ENCODE measurements at places on chromosomes 1 and 21.

- no peak for DNase-seq
Measured at GRCh38 chr1:162552684-162553252, 8.8 kb upstream of the UAP1 start.

DNA sequence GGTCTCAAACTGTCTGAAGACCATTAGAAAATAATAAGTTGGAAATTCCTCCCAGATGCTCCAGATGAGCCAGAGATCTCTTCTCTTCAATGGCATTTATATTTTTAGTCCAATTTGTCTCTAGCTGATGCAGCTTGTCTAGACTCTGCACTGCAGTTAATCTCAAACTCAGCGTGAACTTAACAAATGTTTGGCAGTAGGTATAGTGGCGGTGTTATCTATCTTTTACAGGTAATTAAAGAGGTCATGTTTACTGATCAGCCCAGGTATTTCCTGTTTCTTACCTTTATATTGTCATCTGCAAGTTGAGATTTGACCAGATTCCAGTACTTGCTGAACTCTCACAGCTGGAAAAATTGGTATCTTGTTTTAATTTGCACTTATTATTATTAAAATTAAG is 1024.5 kb upstream of the ADGRL2 start:
- no peak for DNase-seq

DNA sequence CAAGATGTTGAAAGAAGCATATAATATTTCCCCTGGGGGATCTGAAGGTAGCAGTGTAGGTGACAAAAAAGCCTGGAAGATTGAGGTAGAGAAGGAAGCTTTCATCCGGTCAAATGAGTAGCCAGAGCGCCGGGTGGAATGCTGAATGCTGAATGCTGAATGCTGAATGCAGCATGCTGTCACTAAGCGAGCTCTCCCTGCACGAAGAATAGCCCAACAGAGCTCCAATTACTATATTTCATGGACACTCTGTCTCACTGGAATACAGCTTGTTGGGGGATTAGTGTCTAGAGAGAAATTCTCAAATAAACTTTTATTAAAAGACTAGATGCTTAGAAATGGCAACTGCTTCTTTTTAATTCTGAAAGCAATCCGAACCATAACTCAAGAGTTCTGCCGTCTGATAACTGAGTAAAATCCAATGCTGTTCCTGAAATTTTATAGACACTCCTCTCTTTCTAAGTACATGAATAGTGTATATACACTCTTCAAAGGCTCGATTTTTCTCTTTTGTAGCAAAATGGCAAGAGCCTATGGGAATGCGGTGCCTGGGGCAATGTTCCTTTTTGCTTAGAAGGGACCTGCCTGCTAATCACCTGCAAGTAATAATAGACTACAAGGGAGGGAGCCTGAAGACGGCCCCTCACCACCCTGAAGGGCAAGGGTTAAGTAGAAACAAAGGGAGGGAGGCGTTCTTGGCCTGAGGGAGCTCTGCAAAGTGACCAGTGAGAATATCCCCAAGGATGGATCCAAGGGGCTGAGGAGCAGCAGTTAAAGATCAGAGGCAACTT is 203.7 kb upstream of the ESRRG start:
- DNase-seq, result no peak

DNA sequence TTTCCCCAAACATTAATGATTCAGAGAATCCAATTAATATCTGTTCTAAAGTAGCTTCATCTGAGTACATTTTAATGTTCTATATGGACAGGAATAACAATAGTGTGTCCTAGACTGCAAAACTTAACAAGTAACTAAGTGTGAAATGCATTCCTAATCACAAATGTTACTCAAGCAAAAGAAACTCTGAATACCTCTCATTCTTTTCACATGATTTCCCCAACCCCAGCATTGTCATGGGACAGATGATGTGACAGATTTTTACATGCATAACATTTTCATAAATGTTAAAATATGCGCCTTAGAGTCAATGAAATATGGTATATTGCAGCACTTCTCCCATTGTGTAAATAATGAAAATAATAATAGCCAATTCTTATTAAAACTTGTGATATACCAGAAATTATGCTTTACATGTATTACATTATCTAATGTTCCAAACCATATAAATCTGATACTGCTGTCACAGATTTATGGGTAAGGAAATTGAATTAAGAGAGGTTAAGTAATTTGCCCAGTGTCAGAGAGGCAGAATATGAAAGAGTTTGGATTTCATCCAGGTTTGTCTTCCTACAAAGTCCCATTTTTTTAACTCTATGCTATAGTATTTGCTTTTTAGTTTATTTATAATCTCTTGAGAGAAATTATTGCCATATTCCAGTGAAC is 269.4 kb downstream of the LRRC7 start:
- DNase-seq, result no peak

DNA sequence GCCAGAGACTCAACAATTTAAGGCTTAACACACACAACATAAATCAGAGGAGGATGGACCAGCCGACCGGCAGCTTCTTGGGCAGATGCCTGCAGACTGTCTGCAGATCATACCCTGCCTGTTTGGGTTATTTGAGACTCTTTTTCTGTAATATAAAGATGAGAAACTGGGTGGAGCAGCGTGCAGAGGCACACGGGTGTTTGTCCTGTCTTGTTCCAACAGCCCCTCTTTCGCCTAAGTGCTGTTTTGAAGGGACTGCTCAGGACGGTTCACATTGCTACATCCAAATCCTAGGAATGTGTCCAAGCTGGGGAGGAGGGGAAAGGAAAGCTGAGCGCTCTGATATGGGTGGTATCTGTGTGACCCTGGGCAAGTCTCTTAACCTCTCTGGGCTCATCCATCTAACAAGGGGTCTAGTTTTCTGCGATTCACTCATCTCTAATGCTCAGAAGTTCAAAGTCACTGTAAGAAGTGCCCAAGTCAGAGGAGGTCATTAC is 149.9 kb downstream of the CLIC6 start:
- no peak for DNase-seq

DNA sequence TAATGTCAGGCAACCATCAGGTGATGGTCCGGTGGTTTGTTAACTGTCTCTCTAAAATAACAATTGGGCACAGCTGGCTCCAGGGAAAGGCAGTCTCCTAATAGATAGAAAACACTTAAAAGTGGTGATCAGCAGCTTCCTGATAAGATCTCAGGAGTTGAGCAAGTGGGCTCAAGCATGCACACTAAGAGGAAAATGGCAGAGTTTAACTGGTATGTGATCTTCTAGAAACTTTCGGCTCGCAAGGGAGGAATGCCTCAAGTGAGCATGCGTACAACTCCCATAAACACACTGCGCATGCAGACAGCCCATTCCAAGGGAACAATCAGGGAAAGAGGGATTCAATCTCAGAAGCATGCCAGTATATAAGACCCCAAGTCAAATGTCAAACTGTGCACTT is 52.2 kb upstream of the VTCN1 start:
- DNase-seq, result no peak

DNA sequence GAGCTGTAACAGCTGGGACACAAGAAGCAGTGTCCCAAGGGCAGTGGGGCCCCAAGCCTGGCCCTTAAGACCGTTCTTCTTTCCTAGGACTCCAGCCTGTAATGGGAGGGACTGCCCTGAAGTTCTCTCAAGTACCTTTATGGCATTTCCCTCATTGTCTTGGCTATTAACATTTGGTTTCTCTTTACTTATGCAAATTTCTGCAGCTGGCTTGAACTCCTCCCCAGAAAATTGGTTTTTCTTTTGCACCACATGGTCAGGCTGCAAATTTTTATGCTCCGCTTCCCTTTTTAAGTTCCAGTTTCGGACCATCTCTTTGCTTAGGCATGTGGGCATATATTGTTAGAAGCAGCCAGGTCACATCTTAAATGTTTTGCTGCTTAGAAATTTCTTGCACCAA is 3.1 kb upstream of the MROH9 start:
- DNase-seq, result no peak

GRCh38 chr21:29289317-29289716 is 9.4 kb upstream of the BACH1 start:
- no peak for DNase-seq

DNA sequence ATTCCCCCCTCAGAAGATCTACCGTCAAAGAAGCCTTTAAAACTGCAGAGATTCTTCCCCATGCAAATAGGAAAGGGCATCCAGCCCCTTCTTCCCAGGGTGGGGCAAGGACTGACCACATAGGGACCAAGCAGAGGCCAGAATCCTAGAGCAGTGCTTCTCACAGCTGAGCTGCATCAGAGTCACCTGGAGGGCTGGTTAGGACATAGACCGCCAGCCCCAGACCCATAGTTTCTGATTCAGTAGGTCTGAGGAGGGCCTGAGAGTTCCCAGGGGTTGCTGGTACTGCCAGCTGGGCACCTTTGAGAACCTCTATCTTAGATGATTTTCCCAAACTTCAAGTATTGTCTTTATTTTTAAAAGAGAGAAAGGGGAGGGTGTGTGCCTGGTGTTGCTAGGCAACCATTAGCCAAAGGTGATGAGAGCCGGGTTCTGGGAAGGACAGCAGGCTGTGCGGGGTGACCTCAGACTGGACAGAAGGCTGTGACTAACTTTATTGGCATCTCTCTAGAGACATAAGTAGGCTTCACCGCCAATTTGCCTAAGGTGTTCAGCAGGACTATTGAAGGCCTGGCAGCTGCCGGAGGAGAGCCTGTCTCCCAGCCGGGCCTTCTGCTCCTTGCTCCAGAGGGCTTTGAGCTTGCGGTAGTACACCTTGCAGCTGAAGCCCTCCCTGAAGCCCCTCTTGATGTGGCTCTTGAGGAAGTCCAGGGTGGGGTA is 3.0 kb downstream of the SPATA46 start:
- DNase-seq, result no peak

DNA sequence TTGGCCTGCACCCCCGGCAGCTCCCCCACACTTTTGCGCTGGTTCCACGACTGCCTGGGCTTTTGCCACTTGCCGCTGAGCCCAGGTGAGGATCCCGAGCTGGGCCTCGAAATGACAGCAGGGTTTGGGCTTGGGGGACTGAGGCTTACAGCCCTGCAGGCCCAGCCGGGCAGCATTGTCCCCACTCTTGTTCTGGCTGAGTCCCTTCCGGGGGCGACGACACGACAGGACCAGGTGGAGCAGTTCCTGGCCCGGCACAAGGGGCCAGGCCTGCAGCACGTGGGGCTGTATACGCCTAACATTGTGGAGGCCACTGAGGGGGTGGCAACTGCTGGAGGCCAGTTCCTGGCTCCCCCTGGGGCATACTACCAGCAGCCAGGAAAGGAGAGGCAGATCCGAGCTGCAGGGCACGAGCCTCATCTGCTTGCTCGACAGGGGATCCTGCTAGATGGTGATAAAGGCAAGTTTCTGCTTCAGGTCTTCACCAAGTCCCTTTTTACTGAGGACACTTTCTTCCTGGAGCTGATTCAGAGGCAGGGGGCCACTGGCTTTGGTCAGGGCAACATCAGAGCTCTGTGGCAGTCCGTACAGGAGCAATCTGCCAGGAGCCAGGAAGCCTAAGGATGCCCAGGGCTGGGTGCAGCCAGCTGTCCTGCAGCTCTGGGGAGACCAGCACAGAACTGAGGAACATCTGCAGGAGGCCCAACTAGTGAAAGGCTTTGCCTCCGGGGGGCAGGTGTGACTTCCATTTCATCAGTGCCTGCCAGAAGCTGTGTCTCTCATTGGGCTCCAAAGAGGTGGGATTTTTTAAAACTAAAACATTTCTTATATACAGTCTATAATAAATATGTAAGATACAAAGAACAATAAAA is 1.2 kb downstream of the HPDL start:
- no peak for DNase-seq

DNA sequence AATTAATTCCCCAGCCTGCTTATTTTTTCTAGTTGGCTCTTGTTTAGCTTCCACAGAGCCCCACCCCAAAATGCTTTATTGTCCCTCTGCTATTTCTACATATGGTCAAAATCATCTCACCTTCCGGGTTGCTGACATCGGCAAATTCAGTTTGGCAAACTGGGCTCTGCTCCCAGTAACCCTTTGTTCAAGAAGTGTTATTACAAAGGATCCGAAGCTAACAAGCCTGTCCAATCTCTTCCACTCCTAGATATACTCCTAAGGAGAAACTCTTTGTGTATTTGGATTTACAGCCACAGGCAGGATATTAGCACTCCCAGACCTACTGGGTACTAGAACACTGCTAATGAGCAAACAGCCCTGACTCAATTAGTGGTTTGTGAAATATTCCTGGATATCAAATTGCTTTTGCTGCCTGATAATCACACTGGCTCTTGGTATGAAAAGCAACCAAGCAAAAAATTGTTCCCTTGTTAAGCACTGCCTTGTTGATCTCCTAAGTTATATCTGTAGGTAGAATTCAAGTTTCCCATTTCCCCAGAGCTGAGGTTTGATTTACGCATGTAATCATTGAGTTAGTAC is 4.0 kb downstream of the JUN start:
- no peak for DNase-seq

GRCh38 chr1:145997016-145997717 is 788 bp upstream of the TXNIP start:
- DNase-seq, result no peak

- no peak for DNase-seq
Measured at GRCh38 chr1:215958841-215959240, 391.7 kb downstream of the KCTD3 start.

GRCh38 chr1:13823936-13824335 is 123.9 kb downstream of the PRDM2 start:
- DNase-seq, result no peak

- DNase-seq, result no peak
Measured at GRCh38 chr1:180954801-180955165, 42.1 kb downstream of the KIAA1614 start.

DNA sequence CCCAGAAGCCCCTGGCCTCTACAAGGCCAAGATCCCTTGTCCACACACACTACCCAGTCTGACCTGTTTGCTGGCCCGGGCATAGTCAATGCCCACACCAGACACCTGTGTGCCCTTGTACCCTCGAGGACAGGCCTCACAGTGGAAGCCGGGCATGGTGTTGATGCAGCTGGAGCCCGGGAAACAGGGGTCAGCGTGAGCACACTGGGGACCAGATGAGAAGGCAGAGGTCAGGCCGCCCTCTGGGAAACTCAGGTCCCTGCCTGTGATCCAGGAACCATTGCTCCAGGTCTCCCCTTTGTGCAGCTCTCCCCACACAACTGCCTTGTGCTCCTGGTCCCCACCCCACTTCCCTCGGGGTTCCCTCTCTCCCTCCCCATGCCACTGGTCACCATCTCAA is 5.5 kb downstream of the THBS3 start:
- DNase-seq, result no peak

Data from hepatic stellate cell (primary cell).